ENCODE measurements at places on chromosomes 7 and 10.

DNA sequence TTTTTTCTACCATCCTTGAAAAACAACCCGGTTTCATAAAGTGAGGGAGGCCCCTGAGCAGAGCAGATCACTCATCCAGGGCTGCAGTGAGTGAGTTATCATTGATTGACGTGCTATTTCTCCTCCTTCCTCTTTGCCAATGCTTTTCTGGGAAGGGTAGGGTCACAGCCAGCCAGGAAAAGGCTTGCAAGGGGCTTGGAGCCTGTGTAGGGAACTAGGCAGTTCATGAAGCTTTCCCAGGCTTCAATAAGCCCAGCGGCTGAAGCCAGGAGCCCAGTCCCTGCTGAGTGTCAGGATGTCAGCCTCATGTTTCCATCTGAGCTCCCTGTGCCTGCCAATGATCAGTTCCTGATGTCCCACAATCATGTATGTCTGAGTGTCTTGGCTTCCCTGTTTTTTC lies 584.7 kb downstream of the GALNT17 start:
- DNase-seq: no peak

DNA sequence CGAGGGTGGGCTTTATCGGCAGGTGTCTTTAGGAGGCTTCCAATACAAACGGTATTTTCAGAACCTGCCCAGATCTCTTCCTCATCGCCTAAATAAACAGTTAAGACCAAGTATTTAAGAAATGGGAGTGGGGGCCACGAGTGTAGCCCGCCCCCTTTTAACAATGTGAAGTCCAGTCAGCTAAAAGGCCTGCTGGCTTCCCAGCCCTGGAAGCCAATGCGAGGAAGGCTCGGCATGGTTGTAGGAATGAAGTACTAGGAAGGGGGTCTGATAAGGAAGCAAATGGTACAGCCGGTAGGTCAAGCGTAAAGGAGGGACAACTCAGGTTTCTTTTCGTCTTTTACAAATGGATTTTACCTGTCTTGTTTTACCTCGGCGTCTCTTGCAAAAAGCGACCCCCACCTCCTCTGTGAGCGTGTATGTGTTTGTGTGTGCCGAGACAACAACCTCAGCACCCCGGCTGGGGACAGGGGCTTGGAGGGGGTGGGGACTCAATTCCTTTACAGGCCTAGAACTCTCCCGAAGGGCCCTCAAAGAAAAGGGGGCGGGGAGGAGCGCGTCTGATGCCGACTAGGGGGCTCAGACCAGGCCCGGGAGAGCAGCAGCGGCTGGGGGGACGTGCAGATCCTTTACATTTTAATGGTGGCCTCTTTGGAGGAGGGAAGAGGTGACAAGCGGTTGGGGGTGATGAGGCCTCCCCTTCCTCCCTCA lies 147.6 kb downstream of the GPR85 start:
- DNase-seq: peak; percentile 24

DNA sequence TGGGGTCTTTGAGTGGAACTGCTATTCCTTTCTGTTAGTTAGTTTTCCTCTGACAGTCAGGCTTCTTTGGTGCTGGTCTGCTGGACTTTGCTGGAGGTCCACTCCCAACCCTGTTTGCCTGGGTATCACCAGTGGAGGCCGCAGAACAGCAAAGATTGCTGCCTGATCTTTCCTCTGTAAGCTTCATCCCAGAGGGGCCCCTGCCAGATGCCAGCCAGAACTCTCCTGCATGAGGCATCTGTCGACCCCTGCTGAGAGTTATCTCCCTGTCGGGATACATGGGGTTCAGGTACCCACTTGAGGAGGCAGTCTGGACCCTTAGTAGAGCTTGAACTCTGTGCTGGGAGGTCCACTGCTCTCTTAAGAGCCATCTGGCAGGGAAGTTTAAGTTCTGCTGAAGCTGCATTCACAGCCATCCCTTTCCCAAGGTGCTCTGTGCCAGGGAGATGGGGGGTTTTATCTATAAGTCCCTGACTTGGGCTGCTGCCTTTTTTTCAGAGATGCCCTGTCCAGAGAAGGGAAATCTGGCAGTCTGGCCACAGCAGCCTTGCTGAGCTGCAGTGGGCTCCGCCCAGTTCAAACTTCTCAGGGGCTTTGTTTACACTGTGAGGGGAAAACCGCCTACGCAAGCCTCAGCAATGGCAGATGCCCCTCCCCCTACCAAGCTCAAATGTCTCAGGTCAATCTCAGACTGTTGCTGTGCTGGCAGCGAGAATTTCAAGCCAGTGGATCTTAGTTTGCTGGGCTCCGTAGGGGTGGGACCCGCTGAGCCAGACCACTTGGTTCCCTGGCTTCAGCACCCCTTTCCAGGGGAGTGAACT lies 89.7 kb upstream of the CDK6 start:
- no peak for DNase-seq

DNA sequence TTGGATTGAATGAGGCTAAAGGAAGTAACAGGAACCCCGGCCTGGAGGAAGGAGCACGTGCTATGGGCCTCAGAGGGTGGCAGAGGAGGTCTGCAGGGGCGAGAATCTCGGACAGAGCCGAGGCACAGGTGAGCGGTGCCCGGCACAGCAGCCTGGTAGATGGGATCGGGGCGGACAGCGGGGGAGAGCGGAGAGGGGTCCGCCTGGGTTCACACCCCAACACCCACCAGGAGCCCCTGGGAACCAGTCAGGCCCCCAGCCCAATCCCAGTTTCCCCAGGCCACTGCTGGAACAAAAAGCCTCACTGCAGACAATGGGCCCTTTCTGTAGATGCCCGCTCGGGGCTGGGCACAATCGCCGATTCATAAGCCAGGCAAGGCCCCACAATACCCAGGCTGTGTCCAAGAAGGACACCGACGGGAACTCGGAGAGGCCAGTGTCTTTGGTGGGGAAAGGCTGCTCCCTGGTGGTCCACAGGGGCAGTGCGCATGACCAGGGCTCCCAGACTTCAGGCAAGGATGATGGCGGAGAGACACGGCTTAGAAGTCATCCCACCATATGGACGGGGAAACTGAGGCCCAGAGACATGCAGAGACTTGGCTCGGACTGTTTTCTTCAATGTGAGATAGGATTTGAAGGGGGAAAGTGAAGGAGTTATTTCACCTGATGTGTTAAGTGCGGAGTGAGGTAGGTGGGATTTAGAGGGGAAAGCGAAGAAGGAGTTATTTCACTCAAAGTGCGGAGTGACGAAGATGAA lies 106.9 kb upstream of the GPR26 start:
- peak; percentile 53 for DNase-seq

GRCh38 chr7:137703291-137704010 lies 143.3 kb downstream of the DGKI start:
- no peak for DNase-seq

DNA sequence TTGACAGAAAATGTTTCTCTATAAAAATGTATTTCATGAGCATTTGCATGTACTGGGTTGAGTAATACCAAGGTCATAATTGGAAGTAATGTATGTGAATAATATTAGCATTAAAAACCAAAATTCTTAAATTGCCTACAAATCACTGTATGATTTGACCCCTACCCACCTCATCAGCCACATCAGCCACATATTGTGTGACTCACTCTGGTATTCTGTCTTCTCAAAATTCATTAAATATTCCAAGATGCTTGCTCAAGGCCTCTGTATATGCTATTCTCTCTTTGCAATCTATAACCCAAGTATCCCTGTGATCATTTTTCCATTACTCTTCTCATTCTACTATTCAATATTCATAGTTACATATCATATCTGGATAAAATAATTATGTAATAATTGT lies 21.4 kb downstream of the POT1 start:
- DNase-seq: no peak

- DNase-seq: no peak
These were observed 7.3 kb downstream of the SLC25A13 start for GRCh38 chr7:96314402-96315124.

DNA sequence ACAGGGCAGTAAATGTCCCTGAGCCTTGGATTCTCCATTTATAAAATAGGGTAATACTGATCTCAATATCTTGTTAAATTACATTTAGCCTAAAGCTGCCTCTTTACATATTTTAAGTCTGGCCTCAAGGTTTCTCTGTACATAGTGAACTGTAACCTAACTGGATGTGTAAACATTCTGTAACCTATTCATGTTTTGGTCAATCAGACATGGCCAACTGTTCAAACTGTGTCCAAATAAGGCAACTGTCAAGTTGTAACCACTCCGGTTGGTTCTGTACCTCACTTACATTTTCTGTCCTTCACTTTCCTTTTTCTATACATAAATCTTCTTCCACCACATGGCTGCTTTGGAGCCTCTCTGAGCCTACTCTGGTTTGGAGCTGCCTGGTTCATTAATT lies 107.1 kb upstream of the ITGB1 start:
- no peak for DNase-seq

- DNase-seq: no peak
These were observed 25.2 kb upstream of the ITPRID1 start for GRCh38 chr7:31488562-31489203.

- DNase-seq: no peak
These were observed 1.7 kb upstream of the UPP1 start for GRCh38 chr7:48087349-48087748.

- DNase-seq: no peak
These were observed 26.5 kb downstream of the BTRC start for GRCh38 chr10:101380353-101381017.

DNA sequence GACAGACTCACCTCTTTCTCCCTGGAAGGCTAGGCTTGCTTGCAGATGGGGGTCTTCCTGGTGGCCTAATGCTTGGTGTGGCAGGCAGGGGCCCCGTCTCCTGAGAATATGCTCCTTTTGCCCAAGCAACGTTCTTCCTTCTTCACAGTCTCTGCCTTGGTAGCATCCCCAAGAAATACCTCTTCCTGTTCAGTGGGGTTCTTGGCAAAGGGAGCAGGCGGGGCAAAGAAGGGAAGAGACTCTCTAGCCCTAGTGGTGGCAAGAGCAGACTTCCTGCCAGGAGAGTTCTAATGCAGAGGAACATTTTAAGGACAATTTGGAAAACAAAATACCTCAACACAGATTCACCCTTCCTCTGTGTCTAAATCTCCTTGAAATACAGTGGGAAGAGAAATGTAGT lies at the start of gene CLEC5A:
Gene CLEC5A (minus strand): TSS at position 179 of the 400 bp plus-strand sequence. CDS start 682 bp downstream, outside the sequence.
- DNase-seq: no peak

GRCh38 chr7:8765374-8765773 lies 332.0 kb downstream of the NXPH1 start:
- DNase-seq: no peak

GRCh38 chr7:17937506-17938120 lies 2.7 kb downstream of the SNX13 start:
- DNase-seq: no peak

DNA sequence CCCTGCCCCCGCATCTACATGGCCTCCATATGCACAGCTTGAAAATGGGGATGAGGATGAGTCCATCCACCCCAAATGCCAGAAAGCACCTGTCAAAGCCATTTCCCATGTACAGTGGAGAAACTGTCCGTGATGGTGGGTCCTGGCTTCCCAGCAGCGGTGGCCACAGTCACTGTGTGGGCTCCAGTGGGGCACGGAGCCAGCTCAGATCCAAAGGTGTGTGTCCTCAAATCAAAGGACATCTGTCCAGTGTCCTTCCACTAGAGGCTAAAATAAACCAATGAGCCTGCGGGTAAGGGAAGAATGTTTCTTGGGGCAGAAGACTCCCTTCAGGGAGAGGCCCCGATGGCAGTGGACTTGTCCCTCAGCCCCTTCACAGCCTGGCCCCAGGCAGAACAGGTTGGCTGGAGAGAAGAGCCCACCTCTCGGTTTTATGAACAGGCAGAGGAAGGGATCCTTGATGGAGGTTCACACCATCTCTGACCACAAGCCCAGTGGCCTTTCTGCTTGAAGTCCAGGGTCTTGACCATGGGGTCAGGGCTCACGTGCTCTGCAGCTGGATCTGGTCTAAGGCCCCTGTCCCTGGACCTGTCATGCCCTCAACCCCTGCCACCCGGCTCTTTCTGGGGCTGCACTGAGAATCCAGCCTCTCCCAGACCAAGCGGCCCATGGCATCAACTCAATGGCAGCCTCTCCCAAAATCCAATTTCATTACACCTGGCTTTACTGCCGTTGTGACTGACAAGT lies 106.9 kb downstream of the TCERG1L start:
- no peak for DNase-seq

- no peak for DNase-seq
These were observed 38.5 kb downstream of the GHRHR start for GRCh38 chr7:31002256-31002655.

DNA sequence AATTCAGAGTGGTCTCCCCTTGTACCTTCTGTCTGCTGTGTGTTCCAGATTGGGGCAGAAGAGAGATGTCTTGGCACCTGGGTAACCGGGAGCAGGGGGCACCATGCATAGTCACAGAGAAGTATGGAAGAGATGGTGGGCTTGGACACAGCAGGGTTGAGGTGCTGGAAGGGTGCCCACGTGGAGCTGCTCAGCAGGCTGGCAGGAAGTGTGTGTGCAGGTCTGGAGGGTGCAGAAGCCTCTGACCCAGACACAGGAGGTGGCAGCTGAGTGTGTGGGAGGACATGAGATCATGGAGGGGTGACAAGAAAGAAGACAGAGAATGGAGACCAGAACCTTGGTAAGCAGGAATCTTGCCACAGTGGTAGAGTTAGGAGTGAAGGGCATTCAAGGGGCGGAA lies 42.3 kb upstream of the DUSP5 start:
- no peak for DNase-seq

- no peak for DNase-seq
These were observed 285.4 kb upstream of the GLI3 start for GRCh38 chr7:42522227-42522991.

DNA sequence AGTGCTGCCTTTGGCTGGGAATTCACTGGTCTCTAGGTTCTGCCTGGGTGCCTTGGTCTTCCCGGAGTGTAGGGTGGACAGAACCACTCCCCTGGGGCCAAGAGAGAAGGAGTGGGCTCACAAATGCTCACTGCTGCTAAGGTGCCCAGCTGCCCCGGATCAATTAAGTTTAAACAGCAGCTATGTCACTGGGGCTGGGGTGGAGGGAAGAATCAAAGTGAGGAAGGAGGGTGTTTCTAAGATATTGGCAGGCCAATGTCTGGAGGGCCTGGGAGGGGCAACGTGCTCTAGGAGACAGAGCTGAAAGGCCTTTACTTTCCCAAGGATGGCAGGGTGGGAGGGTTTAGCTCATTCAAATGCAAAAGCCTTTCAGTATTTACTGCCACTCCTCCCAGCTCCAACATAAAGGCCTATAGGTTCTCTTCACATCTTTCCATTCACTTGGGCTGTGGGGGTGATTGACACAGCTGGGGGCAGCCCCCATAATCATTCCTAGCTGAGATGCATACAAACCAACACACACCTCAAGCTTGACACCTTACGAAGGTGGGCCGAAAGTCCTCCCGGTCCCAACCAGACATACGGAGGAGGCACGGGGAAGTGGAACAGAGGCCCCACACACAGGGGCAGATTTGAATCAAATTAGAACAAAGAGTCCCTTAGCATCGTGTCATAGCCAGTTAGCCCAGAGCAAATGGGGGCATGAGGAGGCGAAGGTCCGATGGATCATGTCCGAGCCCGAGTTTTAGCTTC lies 108.0 kb upstream of the EFCAB10 start:
- DNase-seq: no peak

Measured in stimulated activated naive CD4-positive, alpha-beta T cell (primary cell).